Esophagus squamous epithelium (tissue), 5 donors: ENCODE measurements at places on chromosomes 5 and 9.

DNA sequence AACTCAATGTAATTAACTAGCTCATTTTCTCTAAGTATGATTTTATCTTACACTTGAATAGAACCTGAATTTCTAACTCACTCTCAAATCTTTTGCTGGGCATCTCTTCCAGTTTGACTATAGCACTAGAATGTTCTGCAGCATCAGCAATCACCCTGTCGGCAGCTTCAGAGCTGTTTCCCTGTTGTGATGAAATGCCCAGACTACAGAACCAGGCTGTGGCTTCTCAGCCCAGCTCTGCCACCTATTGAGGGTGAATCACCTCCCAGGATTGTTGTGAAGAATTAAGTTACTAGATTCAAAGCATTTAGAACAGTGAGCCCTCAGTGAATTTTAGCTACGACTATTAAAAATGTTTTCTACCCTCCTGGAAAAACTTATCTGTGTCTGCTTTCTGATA is 90.4 kb upstream of the ANKRD55 start:
- DNase-seq: no peak

- DNase-seq: no peak
These were observed 78.0 kb upstream of the CACNA1B start for GRCh38 chr9:137799630-137799983.

- DNase-seq: no peak
These were observed 232.4 kb upstream of the BRINP1 start for GRCh38 chr9:119601632-119602031.

GRCh38 chr9:82560457-82560904 is 502.5 kb downstream of the RASEF start:
- no peak for DNase-seq

DNA sequence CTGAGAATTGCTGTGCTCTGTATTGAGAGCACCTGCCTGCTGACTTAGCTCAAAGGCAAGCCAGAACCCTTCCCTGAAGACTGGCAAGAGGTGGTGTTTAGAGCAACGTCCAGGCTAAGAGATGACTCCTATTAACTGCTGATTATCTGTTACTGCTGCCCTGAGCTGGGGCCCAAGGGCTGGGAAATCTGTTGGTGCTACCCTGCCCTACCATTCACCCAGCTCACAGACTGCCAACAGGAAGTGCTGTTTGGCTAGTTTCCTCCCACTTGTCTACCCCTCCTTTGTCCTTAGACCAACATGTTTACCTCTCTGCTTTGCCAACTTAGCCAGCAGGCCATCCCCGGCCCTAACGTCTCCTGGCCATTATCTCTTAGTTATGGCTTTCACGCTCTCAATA is 6.9 kb downstream of the RAB24 start:
- DNase-seq: no peak

- no peak for DNase-seq
These were observed 599 bp downstream of the NMRK1 start for GRCh38 chr9:75087289-75087823.

- DNase-seq: no peak
These were observed 126.3 kb downstream of the HMHB1 start for GRCh38 chr5:143938230-143938629.

DNA sequence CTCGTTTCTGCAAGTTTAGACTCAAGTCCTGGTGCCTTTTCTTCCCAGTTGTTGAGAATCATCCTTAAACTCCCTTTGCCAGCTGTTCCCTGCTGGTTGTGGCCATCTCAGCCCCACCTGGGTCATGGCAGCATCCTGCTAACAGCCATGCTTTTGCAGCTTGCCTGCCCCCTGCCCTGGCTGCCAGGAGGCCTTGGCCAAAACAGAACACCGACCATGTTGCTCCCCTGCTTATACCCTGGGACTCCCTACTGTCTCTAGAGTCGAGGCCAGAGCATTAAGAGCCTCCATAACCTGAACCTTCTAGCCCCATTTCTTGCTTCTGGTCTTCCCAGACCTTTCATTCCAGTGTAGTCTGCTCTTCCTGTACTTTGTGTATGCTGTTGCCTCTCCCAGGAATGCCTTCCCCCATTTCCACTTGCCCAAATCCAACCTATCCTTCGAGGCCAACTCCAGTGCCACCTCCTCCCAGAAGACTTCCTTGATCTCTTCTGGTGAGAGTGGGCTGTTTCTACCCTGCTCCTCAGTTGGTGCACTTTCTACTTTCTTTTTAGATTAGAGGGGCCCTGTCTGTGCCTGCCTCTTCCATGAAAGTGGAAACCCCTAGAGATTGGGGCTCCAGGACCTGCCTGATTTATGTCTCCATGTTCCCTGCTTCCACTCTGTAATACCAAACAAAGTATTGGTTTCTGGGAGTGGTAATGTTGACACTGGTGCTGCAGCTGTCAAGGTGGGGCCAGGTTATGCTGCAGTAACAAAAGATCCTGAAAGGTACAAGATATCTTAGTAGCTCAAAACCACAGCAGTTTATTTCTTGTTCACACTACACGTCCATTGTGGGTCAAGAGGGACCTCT is 88.2 kb downstream of the AMBP start:
- no peak for DNase-seq

GRCh38 chr5:117414926-117415325 is 840.3 kb upstream of the SEMA6A start:
- no peak for DNase-seq

GRCh38 chr9:137053944-137054931 is at the start of gene ENTPD2:
Gene ENTPD2, minus strand, starts transcription at chr9:137054061. Its CDS starts 64 bp downstream, at chr9:137053997.
- DNase-seq: no peak

DNA sequence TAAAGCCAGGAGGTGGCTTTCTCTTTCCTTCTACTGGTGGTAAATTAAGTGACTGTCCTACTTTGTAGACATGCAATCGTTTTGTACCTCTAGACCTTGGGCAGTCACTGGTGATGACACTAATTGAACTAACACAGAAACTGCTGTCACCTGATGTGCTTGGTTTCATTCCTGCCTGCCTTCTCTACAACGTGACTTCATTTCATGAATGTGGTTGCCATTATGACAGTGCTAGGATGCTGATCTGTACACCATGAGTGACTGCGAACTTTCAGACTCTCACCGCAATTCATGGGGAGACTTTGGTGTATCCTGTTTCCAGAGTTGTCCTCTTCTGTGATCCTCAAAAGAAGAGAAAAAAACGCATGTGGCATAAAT is 47.5 kb downstream of the UBE2QL1 start:
- no peak for DNase-seq

DNA sequence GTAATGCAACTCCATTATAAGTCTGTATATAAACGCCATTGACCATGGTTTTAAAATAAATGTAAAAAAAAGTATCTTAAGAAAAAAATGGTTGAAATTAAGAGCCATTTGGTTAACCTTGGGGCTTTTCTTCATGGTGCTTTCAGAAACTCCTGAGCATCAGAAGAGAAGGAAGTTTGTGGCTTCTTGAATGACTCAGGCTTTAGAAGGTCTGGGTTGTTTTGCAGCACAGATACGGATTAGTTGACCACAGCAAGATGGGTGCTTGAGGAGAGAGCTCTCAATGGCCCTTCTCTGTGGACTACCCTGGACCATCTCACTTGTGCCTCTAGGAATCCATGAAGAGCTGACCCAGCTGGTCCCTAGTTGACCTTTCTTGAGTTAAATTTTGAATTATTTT is 189.5 kb downstream of the TMEM38B start:
- no peak for DNase-seq

DNA sequence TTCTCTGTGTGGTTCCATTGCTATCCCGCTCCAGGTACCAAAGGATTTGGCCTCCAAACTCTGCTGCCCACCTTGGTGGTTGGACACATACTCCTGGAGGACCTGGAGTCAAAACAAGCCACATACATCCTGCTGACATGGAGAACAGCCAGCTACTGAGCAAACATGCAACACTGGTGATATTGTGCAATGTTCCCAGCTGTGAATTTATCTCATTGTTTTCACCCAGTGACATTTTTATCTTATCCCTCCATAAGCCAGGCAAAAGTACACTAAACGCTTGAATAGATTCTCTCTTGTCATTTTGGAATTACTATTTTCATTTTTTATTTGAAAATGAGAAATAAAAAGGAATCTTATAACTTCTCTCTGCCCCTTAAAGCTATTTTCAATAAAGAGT is 11.1 kb upstream of the CTSL start:
- no peak for DNase-seq

DNA sequence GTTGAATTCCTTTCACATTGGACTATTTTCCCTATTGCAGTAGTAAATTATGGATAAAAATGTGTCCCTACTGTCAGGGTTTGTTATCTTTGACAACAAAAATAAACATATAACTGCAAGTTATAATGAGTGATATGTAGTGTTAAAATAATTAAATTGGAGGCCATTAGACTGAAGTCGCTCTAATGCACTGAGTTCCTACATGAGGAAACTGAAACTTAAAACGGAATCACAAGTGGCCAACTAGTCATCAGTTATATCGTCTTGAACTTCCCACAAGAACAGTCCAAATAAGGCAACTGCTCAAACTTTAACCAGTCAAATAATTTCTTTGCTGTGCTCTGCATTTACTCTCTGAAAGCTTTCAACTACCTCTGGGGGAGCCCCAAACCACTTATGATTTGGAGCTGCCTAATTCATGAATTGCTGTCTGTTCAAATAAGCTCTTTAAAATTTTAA is 2.1 kb upstream of the IFT74 start:
- no peak for DNase-seq

GRCh38 chr5:155189476-155189875 is 175.9 kb downstream of the KIF4B start:
- no peak for DNase-seq

- no peak for DNase-seq
These were observed 102.6 kb downstream of the PDZD2 start for GRCh38 chr5:31741496-31741895.

GRCh38 chr5:32443145-32443540 is 1.4 kb downstream of the ZFR start:
- DNase-seq: no peak

DNA sequence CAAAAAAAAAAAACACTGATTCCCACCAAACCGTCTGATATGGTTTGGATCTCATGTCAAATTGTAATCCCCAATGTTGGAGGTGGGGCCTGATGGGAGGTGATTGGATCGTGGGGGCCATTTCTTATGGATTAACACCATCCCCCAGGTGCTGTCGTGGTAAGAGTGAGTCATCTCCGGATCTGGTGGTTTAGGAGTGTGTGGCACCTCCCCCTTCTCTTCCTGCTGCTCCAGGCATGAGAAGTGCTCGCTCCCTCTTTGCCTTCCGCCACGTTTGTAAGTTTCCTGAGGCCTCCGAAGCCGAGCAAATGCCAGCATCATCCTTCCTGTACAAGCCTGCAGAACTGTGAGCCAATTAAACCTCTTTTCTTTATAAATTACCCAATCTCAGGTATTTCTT is 45.2 kb downstream of the HSD17B3 start:
- DNase-seq: no peak
